ENCODE measurements at places on chromosomes 13 and 19.

DNA sequence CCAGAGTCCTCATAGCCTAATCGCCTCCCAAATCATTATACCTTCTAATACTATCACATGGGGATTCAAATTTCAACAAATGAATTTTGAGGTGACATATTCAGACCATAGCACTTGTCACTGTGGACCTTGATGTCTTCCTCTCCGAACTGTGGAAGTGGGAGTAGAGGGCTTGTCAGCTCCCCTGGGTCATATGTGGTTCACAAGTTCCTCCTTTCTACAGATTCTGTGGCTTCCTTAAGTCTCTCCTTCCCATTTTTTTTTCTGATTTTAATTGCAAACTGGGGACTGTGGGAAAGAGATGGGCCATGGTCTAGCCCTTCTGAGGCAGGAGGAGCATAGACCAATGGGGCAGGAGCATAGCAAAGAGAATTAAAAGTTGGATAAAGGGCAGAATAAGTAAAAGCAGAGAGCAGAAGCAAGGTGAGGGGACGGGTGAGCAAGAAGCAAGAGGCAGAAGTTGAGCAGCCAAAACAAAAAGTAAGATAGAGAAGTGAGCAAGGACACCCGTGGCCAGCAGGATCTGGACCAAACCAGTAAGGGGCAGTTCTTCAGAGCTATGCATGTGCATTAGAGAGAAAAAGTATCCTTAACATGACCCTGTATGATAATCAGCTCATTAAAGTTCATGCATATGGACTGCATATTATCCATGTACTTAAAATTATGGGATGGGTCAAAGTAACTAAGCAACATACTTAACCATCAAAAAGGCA lies 2.6 kb upstream of the SIGLEC7 start:
- DNase-seq, result no peak

DNA sequence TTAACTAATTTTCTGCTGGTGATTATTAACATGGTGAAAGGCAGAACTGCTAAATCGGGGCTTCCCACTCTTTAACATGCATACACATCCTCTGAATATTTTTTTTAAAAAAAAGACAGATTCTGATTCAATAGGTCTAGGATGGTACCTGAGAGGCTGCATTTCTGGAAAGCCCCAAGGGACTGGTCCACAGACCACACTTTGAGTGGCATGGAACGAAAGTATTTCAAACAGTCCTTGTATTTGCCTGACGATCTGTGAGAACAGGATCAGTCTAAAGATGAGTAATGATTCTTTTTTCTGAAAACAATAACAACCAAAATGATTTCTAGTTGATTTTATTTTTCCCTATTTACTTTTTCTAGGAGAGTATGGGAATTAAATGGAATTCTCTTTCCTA lies 16.7 kb upstream of the SPART start:
- DNase-seq, result no peak

DNA sequence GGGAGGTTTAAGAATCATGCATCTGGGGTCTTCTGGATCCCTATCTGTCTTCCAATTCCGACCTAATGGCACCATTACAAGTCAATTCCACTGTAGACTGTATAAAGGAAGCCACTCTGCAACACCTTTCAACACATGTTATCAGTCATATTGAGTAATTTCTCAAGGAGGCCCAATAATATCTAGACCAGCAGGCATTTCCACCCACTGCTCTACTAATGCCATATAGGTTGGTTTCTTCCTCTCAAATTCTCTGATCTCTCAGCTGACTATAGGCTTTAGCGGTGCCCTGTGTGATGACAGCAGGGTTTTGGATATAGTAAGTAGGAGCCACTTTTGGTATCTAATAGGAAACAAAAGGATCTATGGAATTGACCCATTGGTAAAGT lies 12.4 kb upstream of the ITM2B start:
- no peak for DNase-seq

DNA sequence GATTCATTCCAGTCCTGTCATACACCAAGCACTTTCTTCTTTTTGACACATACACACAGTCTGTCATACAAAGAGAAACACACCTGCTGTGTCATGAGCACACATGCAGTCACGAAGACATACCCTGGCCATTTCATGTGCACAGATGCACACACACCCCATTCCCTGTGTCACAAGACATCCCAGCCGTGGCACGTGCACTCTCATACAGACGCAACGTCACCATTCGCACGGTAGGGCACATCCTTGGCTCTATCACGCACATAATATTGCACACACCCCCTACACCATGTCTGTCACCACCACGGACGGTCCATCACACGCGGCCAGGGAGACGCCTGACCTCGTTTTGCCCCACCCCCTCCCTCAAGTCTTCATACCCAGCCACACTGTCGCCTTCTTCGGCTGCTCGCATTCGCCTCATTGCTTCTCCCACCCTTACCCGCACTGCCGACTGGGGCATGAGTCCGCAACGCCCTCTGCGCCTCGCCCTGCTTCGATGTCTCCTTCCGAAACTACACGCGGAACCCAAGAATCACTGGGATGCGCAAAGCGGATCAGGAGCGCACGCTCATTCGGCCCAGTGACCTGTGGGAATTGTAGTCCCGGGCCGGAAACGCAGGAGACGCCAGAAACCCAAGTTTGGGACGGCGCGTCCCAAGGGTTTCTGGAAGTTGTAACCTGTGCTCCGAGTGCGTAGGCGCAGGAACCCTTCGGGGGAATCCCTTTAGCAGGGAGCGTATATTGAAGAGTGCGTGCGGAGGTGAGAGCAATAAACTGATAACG lies 6.8 kb upstream of the ZNF283 start:
- DNase-seq, result no peak

- no peak for DNase-seq
Measured at GRCh38 chr19:10417541-10418234, 2.6 kb upstream of the PDE4A start.

- DNase-seq, result no peak
Measured at GRCh38 chr19:8814176-8814575, 17.9 kb downstream of the ZNF558 start.

- DNase-seq, result no peak
Measured at GRCh38 chr19:40702337-40703012, 12.0 kb upstream of the NUMBL start.

DNA sequence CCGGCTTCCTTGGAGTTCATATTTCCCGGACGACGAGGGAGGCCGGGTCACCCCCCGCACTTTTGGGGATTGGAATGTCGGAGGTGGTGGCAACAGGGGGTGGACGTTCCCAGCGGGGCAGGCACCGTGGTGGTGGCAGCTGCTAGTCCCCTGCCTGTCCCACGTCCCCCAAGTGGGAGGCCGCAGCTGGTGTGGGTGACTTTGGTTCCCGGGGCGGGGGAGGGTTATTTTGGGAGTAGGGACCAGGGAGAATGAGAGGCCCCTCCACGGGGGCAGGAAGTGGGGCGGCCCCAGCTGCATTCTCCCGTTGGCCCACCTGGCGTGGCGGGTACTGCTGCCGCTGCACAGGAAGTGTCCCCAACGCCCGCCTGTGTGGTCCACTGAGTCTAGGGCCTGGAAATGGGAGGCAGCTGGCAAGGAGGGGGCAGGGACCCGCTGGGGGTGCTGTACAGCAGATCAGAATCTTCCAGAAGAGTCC lies 11.1 kb upstream of the PLIN3 start:
- DNase-seq, result no peak

- DNase-seq, result no peak
Measured at GRCh38 chr13:111398196-111398595, 77.8 kb downstream of the TEX29 start.

- no peak for DNase-seq
Measured at GRCh38 chr19:58338825-58339558, 12.2 kb downstream of the ZSCAN22 start.

DNA sequence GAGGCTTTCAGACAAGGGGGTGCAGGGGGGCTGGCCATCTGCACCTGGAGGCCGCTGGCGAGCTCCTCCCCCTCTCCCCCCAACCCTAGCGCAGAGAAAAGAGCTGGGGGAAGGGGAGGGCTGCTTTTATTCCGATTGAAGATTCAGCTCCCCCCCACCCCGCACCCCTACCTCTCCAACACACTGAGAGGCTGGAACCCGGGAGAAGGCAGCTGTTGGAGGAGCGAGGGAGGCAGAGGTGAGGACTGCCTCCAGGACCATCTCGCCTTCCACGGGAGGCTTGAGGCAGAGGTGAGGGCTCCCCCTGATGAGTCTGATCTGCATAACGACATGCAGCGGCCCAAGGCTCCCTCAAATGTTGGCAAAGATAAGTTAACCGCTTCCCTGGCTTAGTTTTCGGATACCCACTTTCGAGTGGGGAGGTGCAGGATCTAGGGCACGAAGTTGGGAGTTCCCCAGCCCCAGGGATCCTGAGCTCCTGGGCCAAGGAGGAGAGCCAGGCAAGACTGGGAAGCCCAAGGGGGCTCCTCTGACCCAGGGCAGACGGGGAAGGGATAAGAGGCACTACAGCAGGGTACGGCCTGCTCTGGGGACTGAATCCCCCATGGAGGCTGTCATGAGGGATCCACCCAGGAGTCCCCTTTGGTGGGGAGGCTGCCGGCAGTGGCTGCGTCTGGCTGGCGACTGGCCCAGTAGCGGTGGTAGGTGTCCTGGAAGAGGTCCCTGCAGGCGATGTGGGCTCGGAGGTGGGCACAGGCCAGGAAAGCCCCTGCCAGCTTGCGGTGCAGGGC lies 1.2 kb upstream of the NUMBL start:
- DNase-seq, result no peak

GRCh38 chr19:13100031-13100588 lies 2.5 kb downstream of the LYL1 start:
- DNase-seq, result peak; percentile 33

- DNase-seq, result no peak
Measured at GRCh38 chr19:2329501-2329916, 1.0 kb downstream of the SPPL2B start.

DNA sequence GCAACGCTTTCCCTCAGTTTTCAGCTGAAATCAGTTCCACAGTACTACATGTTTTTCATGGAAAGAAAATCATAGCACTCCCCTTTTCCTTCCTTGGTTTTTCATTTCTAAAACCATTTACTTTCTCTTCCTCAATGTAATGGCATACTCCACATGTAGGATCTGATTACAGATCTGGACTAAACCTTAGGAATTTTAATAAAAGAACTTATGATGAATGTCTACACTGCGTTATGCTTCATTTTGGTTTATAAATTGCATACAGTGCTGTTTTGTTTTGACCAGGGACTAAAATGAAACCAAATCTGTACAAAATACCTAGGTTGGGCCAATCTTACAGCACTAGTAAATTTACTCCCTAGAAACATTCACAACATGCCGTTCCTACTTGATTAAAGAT lies 589.9 kb downstream of the TBC1D4 start:
- no peak for DNase-seq

DNA sequence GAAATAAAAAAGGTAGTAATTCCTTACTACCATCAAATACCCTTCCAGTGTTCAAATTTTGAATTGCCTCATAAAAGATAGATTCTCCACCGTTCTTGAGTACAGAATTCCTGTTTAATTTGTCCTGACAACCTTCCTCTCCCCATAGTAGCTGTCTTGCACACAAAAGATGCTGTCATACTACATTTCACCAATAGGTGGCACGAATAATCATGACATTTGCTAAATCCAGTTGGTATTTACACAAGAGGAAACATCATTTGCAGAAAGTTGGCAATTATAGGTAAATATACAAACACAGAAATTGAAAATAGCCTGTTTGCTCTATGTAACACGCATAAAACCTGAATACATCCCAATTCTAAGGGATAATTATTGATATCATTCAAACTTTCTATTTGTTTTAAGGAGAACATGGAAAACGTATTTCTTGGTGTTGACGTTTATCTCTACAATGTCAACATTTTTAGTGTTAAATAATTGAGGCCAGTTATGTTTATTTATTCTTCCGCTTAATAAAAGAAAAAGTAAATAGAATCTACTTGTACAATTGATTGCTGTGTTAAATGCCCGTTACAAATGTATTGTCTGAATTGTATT lies 58.3 kb upstream of the CLDN10 start:
- no peak for DNase-seq

DNA sequence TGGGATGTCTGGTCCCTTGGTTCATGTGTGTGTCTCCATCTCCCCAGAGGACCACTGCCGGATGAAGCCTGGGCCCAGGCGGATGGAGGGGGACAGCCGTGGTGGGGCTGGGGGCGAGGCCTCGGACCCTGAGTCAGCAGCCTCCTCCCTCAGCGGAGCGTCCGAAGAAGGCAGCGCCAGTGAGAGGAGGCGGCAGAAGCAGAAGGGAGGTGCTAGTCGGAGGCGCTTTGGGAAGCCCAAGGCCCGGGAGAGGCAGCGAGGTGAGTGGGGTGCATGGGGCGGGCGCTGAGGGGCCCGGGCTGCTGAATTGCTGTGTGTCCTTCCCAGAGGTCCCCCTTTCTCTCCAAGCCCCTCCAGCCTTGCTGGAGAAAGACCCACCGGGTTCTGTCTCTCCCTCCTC lies 3.2 kb downstream of the CCDC106 start:
- DNase-seq, result no peak

- no peak for DNase-seq
Measured at GRCh38 chr13:80203496-80203895, 137.4 kb downstream of the SPRY2 start.

- no peak for DNase-seq
Measured at GRCh38 chr19:40139533-40140287, 49.0 kb upstream of the ZNF780A start.

DNA sequence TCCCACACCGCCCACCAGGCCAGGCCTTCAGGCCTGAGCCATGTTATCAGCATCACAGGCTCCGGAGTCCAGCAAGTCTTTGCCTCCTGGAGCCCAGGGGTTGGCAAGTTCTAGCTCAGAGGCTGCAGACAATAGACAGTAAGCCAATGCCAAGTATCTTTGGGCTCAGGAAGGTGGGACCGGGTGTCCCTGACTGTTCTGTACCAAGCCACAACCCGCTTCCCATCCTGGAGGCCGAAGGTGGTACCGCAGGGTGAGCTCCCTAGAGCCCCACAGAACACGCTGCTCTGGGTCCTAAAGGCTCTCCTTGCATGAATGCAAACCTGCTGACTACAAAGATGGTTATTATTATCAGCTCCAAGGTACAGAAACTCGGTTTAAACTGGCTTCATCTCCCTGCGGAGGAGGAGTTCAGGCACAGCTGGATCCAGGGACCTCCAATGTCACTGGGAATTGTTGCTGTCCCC lies 5.5 kb upstream of the FSTL3 start:
- no peak for DNase-seq

- DNase-seq, result no peak
Measured at GRCh38 chr13:101730420-101731000, 278.0 kb downstream of the ITGBL1 start.

DNA sequence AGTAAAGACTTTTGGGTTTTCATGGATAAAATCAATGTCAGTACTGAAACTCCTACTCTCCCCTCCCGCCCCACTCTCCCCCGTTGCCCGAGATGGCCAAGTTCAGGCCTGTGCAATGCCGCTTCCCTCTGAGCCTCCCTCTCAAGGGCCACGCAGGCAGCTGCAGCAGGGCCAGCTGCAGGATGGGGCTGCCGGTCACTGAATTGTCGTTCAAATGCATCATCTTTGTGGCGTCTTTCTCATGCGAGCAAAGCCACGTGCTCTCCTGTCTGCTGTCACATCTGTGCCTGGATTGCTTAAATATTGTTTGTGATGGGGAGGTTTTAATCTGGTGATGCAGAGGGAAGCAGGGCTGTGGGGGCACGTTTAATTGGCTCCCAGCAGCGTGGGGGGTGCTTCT lies 26.6 kb downstream of the SHISA2 start:
- no peak for DNase-seq

- DNase-seq, result no peak
Measured at GRCh38 chr19:7559102-7559501, 23.6 kb downstream of the PNPLA6 start.

Data from NK-92 treated with Interleukin-12 subunit alpha and Interleukin-12 subunit beta, amount 100 ng/mL, for 24 hours (cell line).